ENCODE measurements at places on chromosomes 4 and X.

- DNase-seq: no peak
Measured at GRCh38 chrX:153448556-153449367, 2.9 kb upstream of the TREX2 start.

DNA sequence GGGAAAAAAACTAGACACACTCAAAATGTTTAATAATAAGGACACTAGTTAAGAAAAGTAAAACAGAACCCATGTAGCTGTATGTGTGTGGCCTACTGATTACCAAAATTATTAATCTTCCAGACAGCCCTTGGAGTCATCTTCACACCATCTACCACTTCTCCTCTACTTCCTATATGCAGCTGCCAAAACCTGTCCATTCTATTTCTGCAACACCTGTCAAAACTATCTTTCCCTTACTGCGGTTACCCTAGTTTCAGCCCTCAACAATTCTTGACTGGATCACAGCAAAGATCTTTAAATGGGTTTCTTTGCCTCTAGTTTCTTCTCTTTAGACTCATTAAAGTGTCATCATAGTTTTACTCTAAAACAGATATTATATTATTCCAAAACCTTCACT, 72.6 kb downstream of the GPR82 start:
- DNase-seq: no peak

GRCh38 chr4:84750260-84750959, 167.5 kb downstream of the CDS1 start:
- DNase-seq: no peak

DNA sequence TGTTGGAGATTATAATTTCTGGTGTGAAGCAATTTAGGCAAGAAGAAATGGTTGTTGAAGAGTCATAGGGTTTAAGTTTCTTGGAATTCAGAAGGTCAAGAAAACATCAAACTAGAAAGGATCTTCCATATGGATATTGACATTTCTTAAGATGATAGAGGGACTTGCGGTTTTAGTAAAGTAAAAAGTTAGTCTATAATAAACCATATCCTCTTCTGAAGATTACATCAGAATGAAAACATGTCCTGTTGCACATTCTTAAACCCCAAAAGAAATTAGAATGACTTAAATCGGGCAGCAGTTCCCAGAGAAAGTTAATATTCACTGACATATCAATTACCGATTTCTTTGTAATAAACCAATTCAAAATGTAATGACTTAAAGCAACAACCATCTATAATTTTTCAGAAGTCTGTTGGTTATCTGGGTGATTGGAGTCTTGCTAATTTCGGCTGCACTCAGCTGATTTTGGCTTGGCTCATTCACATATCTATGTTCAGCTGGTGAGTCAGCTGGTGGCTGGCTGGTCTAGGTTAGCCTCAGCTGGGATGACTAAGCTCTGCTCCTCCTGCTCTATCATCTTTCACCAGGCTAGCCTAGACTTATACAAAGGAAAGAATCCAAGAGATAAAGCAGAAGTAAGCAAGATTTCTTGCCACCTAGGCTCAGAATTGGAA, 24.4 kb upstream of the DYNLT3 start:
- no peak for DNase-seq

- no peak for DNase-seq
Measured at GRCh38 chr4:79445371-79445781, 37.3 kb upstream of the GK2 start.

- no peak for DNase-seq
Measured at GRCh38 chr4:42331914-42332368, 65.3 kb upstream of the SHISA3 start.

- no peak for DNase-seq
Measured at GRCh38 chr4:47490550-47490949, 5.5 kb downstream of the ATP10D start.

DNA sequence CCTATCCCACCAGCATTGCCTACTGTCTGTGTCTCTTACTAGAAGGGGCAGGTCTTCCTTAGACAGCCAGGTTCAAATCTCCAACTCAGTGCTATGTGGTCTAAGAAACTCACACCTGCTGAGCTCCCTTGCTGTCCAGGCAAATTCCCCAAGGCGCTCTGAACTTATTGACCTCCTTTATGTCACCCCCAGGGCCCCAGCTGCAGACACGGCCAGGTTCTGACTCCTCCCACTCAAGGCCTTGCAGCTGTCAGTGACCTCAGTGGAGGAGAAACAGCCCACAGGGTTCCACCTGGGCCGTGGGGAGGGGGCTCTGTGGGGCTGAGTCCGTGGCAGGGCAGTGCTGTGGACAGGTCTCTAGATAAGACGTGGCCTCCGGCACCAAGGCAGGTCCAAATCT, 42.1 kb upstream of the PSAPL1 start:
- no peak for DNase-seq

DNA sequence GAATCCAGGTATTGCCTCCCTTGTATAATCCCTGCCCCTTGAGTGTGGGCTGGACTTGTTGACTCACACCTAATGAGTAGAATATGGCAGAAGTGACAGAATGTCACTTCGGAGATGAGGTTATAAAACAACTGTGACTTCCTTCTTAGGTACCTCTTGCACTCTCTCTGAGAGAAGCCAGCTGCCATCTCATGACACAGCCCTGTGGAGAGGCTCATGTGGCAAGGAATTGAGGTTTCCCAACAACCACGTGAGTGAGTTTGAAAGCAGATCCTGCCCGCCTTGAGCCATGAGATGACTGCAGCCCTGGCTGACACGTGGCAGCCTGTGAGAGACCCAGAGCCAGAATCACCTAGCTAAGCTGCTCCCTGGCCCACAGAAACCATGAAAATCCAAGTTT, 13.5 kb downstream of the ASB11 start:
- DNase-seq: peak; percentile 46

- DNase-seq: no peak
Measured at GRCh38 chrX:39212456-39212855, 411.2 kb downstream of the MID1IP1 start.

GRCh38 chr4:38194047-38194602, 233.9 kb downstream of the PTTG2 start:
- no peak for DNase-seq

GRCh38 chr4:33746979-33747378, 2497.3 kb downstream of the ARAP2 start:
- DNase-seq: no peak

DNA sequence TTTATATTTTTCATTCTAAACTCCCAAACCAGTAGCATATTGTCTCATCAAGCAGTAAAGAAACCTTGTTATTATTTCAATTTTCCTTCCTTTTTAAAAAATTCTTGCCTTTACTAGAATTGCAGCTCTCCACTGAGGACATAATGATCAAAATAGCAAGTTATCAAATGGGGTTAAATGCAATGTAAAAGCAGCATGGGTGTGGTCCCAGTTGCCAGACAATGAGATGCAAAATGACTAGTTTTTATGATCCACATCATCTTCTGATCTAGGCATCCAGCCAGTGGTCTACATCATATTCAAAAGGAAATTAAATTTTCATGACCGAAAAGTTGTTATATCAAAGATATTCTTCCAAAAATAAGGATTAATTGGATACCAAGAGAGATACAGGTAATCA, 427.9 kb upstream of the SMIM31 start:
- no peak for DNase-seq

- DNase-seq: no peak
Measured at GRCh38 chrX:21645431-21645830, 12.7 kb downstream of the KLHL34 start.

DNA sequence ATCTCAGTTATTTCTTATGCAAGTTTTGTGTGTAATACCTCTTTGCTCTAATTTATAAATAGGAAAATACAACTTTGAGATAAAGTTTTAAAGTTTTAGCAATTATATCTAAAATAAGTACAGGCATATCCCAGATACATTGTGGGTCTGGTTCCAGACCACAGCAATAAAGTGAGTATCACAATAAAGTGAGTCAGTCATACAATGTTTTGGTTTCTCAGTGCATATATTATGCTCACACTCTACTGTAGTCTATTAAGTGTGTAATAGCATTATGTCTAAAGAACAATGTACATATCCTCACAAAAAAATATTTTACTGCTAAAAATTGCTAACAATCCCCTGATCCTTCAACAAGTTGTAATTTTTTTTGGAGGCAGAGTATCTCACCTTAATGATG, 49.2 kb downstream of the ANAPC10 start:
- no peak for DNase-seq

GRCh38 chrX:151776181-151776731, 41.7 kb downstream of the CNGA2 start:
- no peak for DNase-seq

DNA sequence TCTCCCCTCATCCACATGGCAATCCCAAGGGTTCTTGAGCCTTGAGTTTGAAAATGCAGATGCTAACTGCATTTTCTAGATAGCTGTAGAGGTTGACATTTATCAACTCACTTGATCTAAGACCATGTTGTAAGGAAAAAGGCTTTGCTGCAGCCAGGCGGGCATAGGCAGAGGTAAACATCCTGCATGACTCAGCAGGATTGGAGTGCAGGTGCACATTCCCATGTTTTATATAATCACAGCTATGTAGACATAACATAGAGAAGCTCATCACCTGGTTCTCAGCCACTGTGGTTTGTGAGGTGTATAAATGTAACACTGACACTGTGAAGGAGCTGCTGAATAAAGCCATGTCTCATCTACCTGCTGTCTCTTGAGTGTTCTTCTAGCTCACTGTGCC, 62.3 kb upstream of the PDE5A start:
- DNase-seq: no peak

- DNase-seq: no peak
Measured at GRCh38 chrX:107713543-107714205, 61.9 kb downstream of the TSC22D3 start.

- no peak for DNase-seq
Measured at GRCh38 chr4:154507156-154507555, 15.6 kb upstream of the DCHS2 start.

- DNase-seq: no peak
Measured at GRCh38 chrX:109760922-109761250, 27.8 kb upstream of the ACSL4 start.

DNA sequence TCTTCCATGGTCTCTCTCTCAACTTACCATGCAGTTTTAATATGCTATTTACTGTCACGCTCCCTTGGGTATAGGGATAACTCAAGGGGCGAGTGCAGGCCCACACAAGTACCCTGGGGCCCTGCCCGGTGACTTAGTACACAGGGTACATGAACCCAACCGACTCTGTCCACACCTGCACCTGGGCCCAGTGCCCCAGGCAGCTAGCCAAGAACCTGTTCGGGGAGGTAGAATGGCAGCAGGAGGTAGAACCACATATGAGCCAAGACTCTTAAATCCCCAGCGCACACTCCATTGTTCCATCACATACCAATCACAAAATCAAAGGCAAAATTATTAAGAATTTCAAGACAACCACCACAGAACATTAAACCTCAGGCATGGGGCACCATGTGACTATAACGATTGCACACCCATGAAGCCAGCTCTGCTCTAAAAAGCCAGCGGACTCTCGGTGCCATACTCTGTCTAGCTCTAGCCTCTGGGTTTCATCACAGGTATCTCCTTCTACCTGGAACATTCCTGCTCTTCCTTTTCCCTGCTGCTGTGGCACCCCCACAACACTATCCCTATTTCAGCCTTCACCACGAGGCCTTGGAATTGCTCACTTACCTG, 14.6 kb downstream of the PHF8 start:
- DNase-seq: peak; percentile 73

GRCh38 chrX:49039598-49040375, 3.4 kb downstream of the TFE3 start:
- peak; percentile 80 for DNase-seq

DNA sequence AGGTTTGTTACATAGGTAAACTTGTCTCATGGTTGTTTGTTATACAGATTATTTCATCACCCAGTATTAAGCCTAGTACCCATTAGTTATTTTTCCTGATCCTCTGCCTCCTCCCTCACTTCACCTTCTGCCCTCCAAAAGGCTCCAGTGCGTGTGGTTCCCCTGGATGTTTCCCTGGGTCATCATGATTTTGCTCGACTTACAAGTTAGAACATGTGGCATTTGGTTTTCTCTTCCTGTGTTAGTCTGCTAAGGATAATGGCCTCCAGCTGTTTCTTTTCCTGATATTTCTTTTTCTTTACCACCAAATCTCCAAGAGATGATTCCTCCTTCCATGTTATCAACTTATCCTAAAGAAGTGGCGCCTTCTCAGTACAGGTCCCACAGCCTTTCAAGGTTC, 543.1 kb upstream of the ADGRL3 start:
- DNase-seq: no peak

DNA sequence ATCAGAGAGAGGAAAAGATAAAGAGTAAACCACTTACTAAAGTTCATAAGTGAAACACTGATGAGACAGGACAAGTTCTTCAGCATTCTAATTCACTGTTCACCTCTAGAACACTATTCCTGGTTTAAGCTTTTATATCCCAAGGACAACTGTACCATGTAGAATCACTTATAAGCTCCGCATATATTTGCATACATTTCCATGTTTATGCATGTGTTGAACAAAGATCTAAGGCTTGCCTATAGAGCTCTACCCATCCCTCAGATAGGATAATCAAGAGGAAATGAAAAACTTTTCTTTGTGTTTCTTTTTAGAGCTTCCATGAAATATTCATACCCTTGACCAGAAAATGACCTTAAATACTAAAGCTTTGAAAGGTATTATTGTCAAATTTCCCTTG, 156.9 kb upstream of the BMP3 start:
- no peak for DNase-seq

GRCh38 chr4:91288702-91289311, 1015.0 kb upstream of the GRID2 start:
- no peak for DNase-seq

DNA sequence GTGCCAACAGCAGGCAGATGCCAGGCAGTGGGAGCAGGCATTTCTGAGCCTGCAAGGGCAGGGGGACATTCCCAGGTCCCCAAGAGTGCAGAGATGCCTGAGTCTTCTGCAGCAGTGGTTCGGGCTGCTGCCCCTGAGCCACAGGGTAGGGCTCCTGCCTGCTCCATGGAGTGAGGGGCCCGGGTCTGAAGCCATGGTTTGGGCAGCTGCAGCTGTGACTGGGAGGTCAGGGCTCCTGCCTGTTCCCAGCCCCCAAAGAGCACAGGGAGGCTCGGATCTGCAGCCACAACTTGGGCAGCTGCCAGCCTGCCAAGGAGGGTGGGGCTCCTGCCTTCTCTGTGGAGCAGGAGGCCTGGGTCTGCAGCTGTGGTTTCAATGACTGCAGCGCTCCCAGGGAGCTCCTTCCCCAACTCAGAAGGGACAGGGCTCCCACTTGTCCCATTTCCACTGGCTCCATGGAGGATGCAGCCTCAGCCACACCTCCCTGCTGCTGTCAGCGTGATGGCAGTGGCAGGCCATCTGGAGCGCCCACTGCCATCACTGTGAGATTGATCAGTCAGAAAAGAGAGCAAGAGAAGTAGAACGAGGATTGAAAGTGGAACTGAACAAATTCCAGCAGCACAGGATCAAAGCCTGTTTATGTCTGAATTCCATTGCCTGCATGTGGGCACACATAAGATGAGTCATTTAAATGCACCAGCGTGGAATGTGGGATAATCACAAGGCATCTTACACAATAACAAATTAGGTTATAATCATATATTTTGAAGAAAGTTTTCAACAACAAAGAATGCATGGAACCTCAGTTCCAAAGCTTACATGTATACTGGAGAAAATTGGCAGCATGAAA, 93.1 kb upstream of the CXorf51A start:
- DNase-seq: no peak

GRCh38 chrX:153598541-153599191, at the start of gene CCNQ:
CCNQ (minus strand) TSS chrX:153599139; CDS start chrX:153599073, 66 bp downstream.
- no peak for DNase-seq

GRCh38 chr4:84565951-84566350, 17.0 kb upstream of the CDS1 start:
- no peak for DNase-seq

GRCh38 chr4:20724915-20725314, 24.7 kb downstream of the PACRGL start:
- no peak for DNase-seq
